ENCODE measurements at places on chromosomes 3 and 15.

- DNase-seq = no peak
These were observed 20.6 kb downstream of the COL8A1 start for GRCh38 chr3:99659032-99659431.

DNA sequence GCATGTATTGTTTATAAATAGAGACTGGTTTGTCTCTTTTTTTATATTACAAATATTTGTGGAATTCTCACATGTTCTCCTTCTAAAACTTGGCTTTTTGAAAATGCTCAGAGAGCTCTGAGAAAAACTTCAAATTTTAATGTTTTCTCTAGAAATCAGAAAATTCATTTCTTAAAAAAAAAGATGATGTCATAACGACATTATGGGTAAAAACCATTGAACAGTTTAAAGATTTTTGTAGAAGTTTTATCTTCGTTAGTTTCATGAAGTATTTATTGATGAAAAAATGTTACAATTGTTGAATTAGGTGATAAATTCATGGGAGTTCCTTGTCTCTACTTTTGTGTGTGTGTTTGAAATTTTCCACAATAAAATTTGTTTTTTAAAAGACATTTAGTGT is 81.3 kb downstream of the SATB1 start:
- DNase-seq = no peak

DNA sequence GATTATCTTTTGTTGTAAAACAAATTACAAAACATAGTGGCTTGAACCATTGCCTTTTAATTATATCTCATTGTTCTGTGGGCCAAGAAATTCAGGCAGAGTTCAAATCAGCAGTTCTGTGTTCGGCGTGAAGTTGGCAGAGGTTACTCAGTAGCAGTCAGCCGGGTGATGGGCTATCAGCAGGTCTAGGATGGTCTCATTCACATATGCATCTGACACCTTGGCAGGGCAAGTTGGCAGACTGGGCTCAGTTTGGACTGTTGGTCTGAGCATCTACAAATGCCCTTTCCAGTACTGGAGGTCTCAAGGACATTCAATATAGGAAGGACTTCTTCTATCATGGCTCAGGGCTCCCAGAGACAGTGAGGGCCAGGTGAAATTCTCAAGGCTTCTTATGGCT is 51.2 kb upstream of the ITGA11 start:
- DNase-seq = no peak

GRCh38 chr3:104101736-104102135 is 1265.0 kb upstream of the ALCAM start:
- no peak for DNase-seq

- DNase-seq = no peak
These were observed 88.6 kb upstream of the SPRED1 start for GRCh38 chr15:38164061-38164460.

GRCh38 chr3:131806736-131807135 is 228.1 kb downstream of the CPNE4 start:
- no peak for DNase-seq

- DNase-seq = no peak
These were observed 2.7 kb downstream of the BCL6 start for GRCh38 chr3:187742351-187743171.

- no peak for DNase-seq
These were observed 19.9 kb upstream of the C3orf62 start for GRCh38 chr3:49296781-49297411.

- no peak for DNase-seq
These were observed 16.0 kb downstream of the CAPN3 start for GRCh38 chr15:42375252-42375651.

GRCh38 chr15:92938387-92938786 is 38.3 kb downstream of the CHD2 start:
- DNase-seq = no peak

GRCh38 chr3:186869253-186870100 is 27.0 kb downstream of the ADIPOQ start:
- no peak for DNase-seq

- DNase-seq = no peak
These were observed 29.5 kb downstream of the SCN11A start for GRCh38 chr3:39022286-39022630.

DNA sequence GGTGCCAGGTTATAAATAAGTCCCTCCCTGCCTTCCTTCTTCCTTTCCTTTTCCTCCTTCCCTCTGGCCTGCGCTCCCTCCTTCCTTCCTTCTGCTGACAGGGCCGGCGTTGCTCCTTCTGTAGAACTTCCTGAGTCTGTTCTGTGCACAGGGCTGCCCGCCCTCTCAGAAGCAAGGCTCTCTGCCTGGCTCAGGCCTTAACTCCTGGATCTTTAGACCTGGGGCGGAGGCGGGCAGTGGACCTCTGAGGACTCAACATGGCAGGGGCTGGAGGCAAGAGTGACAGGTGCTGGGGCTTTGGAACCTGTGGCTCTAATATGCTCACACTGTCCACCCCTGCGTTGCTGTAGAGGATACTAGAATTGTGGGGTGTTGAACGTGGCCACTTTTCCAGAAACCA is 86.4 kb upstream of the SEC13 start:
- no peak for DNase-seq

DNA sequence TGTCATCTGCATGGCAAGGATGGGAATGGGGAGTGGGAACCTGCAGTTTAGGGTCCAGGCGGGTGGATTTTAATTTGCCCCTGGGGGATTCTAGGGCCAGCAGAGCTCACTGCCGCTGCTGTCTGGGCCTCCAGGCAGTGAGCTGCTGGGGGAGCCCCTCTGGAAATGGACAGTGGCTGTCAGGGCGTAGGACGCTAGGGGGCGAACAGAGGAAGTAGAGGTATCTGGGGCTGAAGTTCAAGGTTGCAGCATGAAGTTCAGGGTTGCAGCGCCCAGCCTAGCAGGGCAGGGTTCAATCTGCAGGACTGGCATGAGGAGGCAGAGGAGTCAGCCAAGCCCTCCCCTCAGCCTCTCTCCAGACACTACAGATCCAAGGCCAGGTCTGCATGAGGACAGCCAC is 49.5 kb downstream of the APBA2 start:
- no peak for DNase-seq

- DNase-seq = no peak
These were observed 92.5 kb downstream of the ADAMTS17 start for GRCh38 chr15:100249096-100249815.

DNA sequence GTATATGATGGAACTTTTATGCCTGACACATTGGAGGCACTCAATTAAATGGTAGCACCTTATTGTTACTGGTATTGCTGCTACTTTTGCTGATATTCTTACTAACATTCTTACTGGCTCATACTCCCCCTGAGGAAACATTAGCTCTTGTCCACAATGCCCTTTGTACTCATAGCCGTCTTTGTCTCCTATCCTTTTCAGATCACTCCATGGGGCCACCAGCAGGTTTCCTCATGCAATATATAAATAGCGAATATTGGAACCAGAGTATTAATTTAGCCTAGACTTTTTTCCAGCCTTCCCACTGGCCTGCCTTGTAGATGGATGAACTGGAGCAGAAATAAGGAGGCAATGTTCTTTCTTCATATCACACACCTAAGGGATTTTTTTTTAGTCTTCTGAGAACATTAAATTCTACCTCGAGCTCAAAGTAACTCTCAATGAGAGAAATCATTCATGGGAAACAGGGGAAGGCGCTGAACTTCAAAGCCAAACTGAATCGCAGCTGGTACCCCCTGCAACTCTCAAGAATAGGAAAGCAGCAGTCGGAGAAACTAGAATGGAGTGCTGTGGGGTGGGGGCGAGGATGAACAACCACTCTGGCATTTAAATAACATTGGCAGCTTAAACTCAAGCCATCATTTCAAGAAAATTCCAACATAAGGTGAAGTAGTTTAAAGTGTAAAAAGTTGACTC is 300.3 kb downstream of the TAFA4 start:
- no peak for DNase-seq

GRCh38 chr3:8793242-8793641 is 23.8 kb upstream of the OXTR start:
- no peak for DNase-seq

GRCh38 chr15:88636050-88636449 is 2.8 kb upstream of the ISG20 start:
- DNase-seq = no peak

DNA sequence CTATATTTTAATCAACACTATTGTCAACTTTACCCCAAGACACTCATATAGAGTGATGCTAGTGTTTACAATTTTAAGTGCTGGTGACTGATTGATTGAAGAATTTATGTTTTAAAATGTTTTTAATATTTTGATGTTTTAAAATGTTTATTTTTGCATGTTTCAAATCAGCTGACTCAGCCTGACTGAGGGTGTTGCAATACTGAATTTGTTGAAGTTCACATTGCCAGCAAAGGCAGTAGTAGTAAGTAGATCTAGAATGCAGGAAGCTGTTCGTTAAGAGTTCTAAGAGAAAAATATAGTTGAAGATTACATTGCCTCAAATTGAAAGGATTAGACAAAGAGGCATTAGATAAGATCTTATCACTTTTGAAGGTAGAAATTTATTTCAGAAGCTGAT is 977.6 kb downstream of the IGSF11 start:
- no peak for DNase-seq

DNA sequence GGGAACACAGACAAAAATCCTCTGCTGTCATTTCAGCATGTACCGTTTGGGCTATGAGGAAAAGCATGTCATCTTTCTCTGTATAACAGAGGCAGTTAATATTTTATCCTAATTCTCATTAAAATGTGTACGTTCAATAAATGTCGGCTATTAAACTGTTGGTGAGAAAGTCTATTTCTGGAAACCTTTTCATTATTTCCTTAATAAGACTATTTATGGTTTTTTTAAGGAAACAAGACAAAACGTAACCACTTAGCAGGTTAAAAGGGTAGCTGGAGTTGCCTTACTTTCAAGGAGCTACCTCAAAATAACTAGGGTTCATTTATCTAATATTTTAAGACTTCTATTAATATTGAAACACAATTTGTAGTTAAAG is 1.8 kb upstream of the STT3B start:
- DNase-seq = peak; percentile 31

DNA sequence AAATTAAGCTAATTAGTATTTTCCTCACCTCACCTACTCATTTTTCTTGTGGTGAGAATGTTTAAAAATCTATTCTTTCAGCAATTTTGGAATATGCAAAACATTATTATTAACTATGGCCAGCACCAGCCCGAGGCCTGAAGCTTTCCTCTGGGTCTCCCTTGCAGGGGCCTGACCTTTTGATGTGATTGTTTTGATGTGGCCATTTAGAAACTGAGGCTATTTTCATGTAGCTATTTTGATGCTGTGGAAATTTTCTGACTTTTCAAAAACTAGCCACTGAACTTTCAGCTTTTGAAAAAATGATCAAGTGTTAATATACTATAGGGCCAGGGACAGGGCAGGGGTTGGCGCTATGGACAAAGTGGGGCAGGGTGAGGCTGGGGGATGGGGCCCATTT is 8.2 kb upstream of the CCR9 start:
- no peak for DNase-seq

- DNase-seq = no peak
These were observed 640.8 kb upstream of the TBL1XR1 start for GRCh38 chr3:177837951-177838655.

GRCh38 chr15:43517354-43518196 is at the start of gene MAP1A:
MAP1A (plus strand) TSS chr15:43517608; CDS start chr15:43521474, 3,866 bp downstream.
- DNase-seq = peak; percentile 48

DNA sequence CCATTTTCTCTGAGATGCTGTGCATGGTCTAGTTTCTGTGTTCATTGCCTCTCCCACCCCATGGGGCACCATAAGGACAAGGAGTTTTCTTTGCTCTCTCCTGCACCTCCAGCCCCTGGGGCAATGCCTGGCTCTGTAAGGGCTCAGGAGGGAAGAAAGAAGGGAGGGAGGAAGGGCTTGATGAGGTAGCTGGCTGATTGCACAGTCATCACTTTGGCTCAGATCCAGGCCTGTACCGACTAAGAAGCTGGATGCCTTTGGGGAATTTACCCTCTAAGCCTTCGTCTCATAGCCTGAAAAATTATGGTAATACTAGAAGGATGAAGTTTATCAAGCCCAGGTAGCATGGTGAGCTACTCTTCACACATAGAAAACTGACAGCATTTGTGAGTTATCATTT is 382.9 kb downstream of the GABRG3 start:
- no peak for DNase-seq

GRCh38 chr15:68526269-68526668 is 52.5 kb upstream of the CORO2B start:
- DNase-seq = no peak

DNA sequence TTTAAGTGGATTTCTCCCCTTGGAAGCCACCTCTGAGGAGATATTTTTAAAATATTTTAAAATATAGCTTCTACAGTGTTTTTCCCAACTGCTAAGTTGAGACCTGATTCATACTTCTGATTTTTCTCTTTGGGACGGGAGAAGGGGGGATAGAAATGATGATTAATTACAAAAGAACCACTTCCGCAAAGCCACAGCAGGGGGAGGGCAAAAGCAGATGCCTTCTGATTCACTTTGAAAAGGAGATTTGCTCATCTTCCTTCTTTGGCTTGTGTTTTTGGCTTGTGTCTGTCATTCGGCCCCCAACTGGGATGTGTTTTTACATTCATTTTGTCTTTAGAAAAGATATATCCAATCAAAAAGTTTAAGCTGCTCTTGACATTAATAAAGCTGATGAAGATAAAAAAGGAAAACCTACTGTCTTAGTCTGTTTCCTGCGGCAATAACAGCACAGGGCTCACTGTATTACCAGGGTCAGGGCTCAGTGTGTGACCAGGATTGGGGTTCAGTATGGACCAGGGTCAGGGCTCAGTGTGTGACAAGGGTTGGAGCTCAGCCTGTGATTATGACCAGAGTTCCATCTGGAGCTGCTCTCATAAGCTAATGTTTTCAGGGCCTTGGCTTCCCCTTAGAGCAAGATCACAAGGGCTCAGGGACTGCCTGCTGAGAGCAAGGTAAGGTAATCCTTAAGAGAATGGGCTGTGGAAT is 223.2 kb downstream of the MTHFS start:
- no peak for DNase-seq

DNA sequence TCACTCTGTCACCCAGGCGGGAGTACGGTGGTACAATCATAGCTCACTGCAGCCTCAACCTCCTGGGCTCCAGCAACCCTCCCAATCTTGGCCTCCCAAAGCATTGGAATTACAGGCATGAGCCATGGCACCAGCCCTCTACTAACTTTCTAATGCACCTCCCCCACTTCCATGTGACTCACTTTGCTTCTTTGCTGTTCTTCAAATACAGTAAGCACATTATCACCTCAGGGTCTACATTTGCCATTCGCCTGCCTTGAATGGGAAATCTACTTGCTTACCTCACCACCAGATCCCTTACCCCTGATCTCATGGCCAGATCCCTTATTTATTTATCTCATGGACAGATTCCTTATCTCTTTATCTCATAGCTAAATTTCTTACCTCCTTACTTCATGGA is 235.3 kb downstream of the KCNMB2 start:
- no peak for DNase-seq

GRCh38 chr15:89341316-89342005 is 6.8 kb upstream of the POLG start:
- no peak for DNase-seq
